ENCODE measurements at places on chromosomes 12 and 14.

DNA sequence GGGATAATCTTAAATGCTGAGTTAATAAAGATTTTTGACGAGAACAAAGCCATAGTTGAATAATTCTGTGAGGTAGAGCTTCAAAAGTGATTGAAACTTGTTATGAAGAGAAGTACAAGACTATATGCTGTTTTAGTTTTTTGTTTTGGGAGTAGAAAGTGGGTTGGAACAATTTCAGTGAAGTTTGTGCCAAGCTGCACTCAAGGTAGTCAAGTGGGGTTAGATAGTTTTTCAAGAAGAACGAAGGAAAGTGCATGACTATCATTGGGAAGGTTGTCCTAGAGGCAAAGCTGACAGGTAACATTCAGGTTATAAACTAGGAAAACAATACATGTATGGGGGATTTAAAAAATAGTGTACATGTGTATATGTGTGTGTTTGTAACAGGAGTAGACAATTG is 16.2 kb downstream of the FUT8 start:
- no peak for DNase-seq

DNA sequence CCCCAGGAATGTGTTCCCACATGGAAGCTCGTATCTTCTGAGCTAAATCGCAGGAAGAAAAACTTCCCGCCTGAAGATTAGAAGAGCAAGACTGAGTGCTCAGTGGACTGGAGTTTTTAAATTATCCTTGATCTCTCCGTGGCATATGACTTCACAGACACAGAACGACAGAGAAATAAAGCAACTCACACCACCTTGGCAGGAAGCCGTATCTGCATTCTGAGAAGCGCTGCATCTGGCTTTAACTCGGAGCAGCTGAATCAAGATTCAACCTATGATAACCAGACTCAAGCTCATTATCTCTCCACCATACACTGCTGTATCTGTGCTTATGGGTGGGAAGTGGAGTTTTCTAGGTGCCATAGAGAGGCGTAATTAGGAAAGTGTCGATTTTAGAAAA is 1482.7 kb downstream of the AACS start:
- no peak for DNase-seq

DNA sequence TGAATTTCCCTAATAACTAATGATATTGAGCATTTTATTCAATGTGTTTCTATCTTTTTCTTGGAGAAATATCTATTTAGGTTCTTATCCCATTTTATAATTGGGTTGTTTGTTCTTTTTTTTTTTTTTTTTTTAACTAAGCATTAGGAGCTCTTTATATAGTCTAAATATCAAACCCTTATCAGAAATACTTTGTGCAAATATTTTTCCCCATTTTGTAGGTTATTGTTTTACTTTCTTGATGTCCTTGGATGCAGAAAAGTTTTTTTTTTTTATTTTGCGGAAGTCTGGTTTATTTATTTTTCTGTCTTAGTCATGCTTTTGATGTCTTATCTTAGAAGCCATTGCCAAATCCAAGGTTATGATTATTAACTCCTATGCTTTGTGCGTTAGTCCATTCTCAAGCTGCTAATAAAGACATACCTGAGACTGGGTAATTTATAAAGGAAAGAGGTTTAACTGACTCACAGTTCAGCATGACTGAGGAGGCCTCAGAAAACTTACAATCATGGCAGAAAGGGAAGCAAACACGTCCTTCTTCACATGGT is 434.3 kb upstream of the TBX3 start:
- DNase-seq: no peak

DNA sequence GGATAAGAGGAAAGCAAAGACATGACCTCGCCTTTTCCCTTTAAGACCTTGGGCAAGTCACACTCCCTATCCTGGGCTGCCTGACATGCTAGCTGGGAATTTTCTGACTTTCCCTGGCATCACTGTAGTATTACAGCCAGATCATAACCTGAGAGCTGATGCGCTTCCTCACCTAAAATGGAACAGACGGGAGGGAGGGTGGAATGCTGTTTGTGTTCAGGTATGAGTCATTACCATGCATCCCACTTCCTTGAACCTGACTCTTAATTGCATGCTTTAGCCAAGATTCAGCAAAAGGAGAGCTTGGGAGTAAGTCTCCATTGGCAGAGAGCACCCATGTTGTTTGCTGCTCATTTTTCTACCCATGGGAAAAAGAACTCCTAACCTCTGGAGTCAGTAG is 156.5 kb downstream of the KCNK10 start:
- no peak for DNase-seq

GRCh38 chr14:91371011-91371989 is 46.3 kb downstream of the CCDC88C start:
- DNase-seq: peak; percentile 88

DNA sequence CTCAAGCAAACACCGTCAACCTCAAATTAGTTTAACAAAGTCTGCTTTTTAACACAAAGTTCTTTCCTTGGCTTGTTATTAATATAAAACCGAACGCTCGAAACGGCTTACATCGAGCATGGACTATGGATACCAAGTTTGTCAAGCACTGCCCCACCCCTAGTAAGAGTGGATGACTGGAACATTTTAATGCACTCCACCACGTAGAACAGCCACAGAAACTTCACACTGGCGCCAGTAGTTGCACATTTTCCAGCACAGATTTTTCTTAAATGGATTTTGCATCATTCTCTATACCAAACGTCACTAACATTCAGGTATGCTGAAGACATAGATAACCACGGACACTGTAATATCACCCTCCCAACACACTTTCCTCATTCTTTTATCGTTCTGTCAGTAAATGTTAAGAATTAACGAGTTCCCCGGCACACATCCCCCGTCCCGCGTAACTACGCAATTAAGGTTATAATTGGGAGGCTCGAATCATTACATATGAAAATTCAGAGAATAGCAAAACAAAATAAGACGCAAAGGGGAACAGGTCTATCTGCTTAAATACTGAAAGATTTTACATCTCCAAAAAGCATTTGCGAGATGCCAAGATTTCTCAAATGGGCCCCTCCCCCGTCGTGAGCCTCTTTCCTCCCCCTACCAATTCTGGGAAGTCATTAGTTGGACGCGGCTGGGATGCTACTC is 990 bp downstream of the FERMT2 start:
- DNase-seq: no peak

GRCh38 chr12:110993434-110993833 is 73.1 kb upstream of the MYL2 start:
- DNase-seq: no peak

- no peak for DNase-seq
Measured at GRCh38 chr14:76965232-76965631, 63.3 kb downstream of the IRF2BPL start.

- DNase-seq: no peak
Measured at GRCh38 chr14:54711812-54712464, 145.0 kb downstream of the SAMD4A start.

DNA sequence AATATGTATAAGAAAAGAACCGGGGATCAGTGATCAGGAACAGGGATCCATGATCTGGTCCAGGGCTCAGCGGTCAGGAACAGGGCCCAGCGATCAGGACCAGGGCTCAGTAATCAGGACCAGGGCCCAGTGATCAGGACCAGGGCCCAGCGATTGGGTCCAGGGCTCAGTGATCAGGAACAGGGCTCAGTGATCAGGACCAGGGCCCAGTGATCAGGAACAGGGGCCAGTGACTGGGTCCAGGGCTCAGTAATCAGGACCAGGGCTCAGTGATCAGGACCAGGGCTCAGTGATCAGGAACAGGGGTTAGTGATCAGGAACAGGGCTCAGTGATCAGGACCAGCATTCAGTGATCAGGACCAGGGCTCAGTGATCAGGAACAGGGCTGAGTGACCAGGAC is 56.3 kb downstream of the TMEM121 start:
- DNase-seq: no peak

DNA sequence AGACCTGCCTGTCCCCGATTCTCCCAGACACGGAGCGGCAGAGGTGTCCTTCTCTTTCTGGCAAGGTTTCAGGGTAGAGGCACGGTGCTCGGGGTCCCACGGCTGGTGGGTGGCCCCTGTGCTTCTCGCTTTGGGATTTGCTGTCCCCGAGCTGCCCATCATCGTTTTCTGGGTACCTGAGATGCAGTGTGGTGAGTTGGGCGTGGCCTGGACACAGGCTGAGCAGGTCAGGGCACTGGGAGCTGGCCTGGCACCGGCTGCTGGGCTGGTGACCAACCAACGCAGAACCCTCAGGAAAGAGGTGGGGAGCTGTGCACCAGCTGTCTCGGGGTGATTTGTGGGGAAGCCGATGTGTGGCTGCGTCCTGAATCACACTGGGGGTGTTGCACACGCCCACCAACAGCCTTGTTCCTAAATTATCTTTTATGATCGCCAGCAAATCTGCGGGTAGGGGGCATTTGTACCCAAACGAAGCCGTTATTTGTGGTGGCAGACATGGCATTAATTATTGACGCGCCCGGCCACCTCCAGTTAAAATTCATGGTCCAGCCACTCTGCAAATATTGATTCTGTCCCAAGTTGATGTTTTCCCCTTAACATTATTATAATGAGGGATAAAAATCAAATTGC is 61.0 kb downstream of the KIF26A start:
- DNase-seq: no peak

DNA sequence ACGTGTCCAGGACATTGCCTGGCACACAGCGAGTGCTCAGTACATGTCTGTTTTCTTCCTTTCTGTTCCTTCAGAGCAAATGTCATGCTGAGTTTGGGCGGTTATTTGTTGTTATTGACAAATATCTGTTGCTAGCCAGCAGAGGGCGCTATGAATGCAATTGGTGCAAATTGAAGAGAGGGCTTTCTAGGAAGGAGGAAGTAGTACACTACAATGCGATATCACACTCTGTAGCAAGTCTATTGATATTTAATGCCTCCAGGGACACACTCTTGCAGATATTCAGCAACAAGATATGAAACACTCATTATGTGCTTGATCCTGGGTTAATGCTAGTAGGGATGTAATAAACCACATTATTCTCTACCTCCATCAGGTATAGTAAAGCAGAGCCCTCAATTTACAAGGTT is 267.3 kb upstream of the SRRM4 start:
- DNase-seq: peak; percentile 42

DNA sequence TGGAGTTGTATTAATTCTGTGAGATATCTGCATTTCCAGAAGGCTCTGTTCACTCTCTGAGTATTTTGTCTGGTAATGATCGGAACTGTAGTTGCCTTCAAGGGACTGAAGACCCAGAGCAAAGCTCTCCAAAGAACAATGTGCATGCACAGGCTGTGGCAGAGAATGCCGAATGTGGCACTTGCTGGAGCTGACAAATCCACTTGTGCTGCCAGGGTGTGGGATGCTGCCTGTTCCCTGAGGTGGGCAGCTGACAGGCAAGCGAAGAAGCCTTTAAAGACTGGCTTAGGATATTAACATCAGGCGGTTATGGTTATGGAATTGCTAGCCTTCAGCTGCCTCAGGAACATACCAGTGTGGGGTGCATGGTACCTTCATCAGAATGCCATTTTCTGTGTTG is 419.9 kb upstream of the ATP2B1 start:
- DNase-seq: no peak

GRCh38 chr12:27252934-27253333 is 8.8 kb downstream of the STK38L start:
- DNase-seq: no peak

DNA sequence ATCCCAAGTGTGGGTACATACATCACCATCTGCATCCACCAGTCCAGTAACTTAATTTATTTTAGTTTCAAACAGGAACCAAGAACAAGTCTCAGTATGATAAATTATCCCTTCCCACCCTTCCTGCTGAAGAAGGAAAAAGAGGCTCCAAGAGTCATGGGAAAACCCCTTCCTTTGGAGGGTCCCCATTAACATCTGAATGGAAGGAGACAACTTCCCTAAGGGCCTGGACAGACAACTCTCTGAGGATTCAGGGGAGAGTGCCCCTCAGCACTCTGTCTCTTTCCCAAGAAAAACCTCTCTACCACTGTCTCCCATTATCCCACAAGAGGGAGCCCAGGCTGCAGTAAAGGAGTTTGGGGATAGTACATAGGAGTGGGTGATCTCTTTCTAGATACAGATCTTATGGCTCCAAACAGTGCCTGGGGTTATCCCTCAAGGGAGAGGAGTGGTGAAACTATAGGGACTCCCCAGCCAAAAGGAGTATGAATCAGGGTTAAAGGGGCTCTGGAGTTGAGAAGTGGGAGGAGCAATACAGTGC is 6.2 kb downstream of the WNT10B start:
- no peak for DNase-seq

DNA sequence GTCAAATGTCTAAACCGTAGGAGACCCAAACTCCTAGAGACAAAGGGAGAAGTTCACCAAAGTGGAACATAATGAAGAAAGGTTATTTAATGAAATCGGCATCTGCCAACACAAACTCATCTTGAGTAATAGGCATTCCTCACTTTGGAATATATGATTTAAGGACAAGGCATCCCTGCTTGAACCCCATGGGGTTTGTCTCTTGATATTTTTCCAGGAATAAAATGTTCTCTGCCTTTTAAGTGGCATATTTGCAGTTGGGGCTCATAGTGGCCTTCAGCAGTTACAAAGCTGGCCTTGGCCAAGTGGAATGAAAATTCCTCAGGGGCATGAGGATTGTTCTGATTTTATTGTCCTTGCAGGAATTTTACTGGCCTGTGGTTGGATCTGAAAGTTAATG is 7.1 kb downstream of the POP5 start:
- DNase-seq: no peak

GRCh38 chr12:127893895-127894609 is 372.9 kb upstream of the TMEM132C start:
- DNase-seq: no peak

- DNase-seq: no peak
Measured at GRCh38 chr12:94122591-94122990, 25.8 kb upstream of the PLXNC1 start.

DNA sequence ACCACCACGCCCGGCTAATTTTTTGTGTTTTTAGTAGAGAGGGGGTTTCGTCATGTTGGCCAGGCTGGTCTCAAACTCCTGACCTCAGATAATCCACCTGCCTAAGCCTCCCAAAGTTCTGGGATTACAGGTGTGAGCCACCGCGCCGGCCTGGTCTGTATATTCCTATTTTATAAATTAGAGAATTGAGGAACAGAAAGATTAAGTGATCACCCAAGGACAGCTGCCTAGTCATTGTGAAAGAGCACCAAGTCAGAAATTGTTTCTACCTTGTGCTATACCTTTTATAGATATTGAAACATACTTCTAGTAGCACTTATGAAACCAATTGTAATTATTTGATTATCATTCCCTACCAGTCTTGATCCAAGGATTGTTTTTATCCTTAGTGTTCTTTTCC is 1.9 kb downstream of the KNTC1 start:
- DNase-seq: no peak

- peak; percentile 48 for DNase-seq
Measured at GRCh38 chr14:50821510-50822464, 9.2 kb downstream of the NIN start.

GRCh38 chr12:121903202-121903601 is 14.6 kb downstream of the PSMD9 start:
- no peak for DNase-seq

DNA sequence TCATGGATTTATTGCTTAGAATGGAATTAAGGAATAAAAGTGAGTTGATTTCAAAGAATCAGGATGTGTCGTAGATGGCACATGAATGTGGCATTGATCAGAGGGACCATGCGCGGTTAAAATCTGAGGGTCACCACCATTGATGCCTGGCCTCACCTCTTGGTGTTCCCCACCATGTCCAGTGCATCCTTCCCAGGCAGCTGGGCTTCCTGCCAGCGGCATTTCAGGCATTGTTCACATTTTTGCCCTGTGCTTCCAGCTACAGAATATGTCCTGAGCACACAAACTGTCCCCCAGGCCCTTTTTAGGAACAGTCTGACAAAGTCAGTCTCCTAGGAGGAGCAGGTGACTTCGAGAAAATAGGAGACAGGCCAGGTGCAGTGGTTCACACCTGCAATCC is 42.0 kb upstream of the TSPAN9 start:
- no peak for DNase-seq
